ENCODE measurements at places on chromosomes 5 and 9.

DNA sequence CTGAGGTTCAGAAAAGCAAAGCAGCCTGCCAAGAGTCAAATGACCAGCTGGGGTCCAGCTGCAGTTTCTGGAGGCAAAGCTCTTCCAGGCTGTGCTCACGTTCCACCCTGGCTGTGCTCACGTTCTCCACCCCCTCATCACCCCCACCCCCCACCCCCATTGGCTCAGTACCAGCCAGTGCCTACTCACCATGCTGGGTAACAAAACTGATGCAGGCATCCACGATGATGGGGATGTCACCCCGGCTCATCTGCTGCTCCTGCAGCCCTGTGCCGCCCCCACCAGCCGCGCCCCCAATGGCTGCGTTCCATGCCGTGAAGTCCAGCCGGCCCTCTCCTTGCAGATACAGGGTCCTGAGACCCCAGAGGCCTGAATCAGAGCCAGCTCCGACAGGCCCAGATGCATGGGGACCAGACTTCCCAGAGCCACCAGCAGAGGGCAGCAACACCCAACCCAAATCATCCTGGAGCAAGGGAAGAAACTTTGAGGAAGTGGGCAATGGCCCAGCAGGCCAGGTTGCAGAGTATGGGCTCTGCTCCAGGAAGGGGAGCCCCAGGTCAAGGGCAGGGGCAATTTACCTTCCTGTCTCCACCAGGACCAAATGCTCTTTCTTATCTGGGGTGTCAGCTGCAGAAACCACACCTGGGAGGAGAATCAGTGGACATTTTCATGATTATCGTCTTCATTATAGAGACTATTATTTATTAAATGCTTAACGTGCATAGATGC is 13.7 kb upstream of the FCHSD1 start:
- peak; percentile 66 for DNase-seq

- no peak for DNase-seq
Observed at GRCh38 chr5:32531885-32532520, 53.4 kb upstream of the SUB1 start.

GRCh38 chr9:89686126-89686525 is 81.3 kb downstream of the GADD45G start:
- no peak for DNase-seq

GRCh38 chr5:87229780-87230179 is 37.9 kb upstream of the RASA1 start:
- DNase-seq = no peak

- DNase-seq = peak; percentile 21
Observed at GRCh38 chr9:98087420-98088354, 31.2 kb downstream of the NANS start.

Measured in foreskin melanocyte (primary cell).